ENCODE measurements at places on chromosomes 2 and 18. TPM values are rescaled to one million over a fixed set of nuclear protein-coding genes. Genes with fewer than 3 reads are reported as not detected.

ACTR3 gene
- total RNA-seq = 106 TPM

DNA sequence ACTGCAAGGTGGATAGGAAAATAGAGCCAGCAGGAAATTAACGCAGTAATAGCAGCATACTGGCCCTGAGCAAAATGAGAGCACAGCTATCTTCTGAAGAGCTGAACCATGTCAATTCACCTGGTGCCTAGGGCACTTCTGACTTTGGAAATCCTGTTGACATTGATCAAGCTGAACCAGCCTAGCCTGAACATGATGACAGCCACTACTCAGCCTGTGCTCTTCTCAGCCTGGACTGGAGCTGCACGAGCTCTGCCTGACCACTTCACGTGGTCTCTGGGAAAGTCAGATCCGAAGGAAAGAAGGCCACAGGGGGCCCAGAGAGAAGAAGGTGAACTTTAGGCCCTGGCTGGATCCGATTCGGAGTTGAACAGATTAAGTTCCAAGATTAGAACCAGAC lies 421.9 kb downstream of the LPIN1 start:
- DNase-seq = no peak

CABLES1 gene
- total RNA-seq = 3.3 TPM

- no peak for DNase-seq
Measured at GRCh38 chr2:110858135-110858725, 125.9 kb downstream of the ACOXL start.

CCDC150 gene
- 0.97 TPM for total RNA-seq

DNA sequence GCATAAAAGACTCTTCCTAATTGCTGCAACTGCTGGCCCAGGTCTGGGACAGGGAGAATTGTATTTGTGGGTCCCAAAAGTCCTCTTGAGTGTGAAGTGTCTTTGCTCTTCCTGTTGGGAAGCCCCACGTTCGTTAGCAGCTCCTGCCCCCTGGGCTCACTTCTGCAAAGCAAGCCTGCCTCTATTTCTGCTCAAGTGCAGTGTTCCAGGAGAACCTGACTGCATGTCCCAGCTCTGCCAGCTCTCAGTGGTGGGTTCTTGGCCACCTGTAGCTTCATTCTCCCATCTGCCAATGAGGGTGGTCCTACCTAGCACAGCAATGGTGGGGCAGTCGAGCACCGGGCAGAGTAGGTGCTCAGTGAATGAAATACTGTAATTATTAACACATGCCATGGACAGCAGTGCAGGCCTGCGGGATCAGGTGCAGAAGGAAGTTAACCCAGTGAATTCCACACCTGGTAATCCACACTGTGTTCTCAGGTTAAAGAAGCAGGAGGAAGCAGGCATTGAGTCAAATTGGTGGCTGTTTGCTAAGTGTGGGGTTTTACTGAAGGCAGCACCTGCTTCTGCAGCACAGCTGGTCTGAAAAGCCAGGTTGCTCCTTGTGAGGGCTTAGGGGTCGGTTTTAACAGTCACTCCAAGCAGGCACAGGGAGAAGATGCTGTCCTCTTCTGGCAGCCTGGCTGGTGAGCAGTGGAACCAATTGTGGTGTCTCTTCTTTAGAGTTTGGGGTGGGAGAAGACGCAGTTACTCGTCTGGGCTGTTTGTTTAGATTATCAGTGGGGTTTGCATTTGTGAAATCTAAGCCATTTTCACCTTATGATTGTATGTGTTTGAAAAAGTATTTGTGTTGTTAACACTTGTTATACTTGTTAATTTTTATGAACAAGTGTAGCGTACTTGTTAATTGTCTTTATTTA lies 54.3 kb downstream of the DGKD start:
- no peak for DNase-seq

VWA3B gene
- total RNA-seq = 0.32 TPM

- DNase-seq = no peak
Measured at GRCh38 chr2:58876126-58876525, 635.0 kb upstream of the FANCL start.

EXOC6B gene
- 96.9 TPM for total RNA-seq

SLC9A2 gene
- not detected for total RNA-seq

DNA sequence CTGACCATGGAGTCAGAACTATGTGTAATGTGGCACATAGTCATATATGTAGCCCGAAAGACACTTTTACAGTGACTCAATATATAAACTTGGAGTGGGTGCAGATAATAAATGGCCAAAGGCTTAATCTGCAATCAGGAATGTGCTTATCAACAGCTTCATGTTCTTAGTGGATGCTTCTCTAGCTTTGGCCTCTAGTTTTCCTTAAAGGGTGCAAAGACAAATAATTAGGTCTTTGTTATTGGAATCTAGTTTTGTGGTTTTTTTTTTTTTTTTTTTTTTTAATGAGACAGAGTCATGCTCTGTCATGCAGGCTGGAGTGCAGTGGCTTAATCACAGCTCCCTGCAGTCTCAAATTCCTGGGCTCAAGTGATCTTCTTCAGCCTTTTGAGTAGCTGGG lies 625.6 kb downstream of the EPHA4 start:
- no peak for DNase-seq

All from Right ventricle myocardium superior (tissue), 1 donor.